ENCODE measurements at places on chromosomes 4 and X.

- no peak for DNase-seq
These were observed 228.9 kb upstream of the ARHGAP24 start for GRCh38 chr4:85246055-85246454.

GRCh38 chr4:13546142-13546940 lies 2.0 kb upstream of the NKX3-2 start:
- DNase-seq = no peak

GRCh38 chr4:78627046-78627965 lies 75.7 kb downstream of the ANXA3 start:
- no peak for DNase-seq

GRCh38 chr4:36502350-36502749 lies 220.9 kb downstream of the DTHD1 start:
- no peak for DNase-seq

DNA sequence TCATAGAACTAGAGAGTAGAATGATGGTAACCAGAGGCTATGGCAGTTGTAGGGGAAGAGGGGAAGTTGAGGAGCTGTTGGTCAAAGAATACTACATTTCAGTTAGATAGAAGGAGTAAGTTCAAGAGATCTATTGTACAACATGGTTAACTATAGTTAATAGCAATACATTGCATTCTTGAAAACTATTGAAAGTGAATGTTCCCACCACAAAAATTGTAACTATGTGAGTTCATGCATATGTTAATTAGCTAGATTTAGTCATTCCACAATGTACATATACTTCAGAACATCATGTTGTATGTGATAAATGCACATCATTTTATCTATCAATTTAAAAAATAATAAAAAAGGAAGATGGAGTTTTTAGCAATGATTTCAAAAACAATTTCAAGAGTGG lies 125.3 kb upstream of the IL15 start:
- DNase-seq = no peak

DNA sequence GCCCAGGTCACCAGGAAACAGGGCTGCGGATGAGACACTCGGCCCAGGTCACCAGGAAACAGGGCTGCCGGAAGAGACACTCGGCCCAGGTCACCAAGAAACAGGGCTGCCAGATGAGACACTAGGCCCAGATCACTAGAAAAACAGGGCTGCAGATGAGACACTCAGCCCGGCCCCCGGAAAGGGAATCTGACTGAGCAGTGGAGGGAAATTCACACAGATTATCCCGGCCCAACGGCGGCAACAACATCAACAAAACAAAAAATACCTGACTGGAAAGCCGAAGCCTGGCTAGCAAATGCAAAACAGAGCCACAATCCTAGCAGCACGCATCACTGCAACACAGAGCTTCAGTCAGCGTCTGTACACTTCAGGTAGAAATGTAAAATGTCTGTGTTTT lies 20.7 kb downstream of the AFAP1 start:
- no peak for DNase-seq

- DNase-seq = no peak
These were observed 403 bp downstream of the SGCB start for GRCh38 chr4:52037689-52038102.

DNA sequence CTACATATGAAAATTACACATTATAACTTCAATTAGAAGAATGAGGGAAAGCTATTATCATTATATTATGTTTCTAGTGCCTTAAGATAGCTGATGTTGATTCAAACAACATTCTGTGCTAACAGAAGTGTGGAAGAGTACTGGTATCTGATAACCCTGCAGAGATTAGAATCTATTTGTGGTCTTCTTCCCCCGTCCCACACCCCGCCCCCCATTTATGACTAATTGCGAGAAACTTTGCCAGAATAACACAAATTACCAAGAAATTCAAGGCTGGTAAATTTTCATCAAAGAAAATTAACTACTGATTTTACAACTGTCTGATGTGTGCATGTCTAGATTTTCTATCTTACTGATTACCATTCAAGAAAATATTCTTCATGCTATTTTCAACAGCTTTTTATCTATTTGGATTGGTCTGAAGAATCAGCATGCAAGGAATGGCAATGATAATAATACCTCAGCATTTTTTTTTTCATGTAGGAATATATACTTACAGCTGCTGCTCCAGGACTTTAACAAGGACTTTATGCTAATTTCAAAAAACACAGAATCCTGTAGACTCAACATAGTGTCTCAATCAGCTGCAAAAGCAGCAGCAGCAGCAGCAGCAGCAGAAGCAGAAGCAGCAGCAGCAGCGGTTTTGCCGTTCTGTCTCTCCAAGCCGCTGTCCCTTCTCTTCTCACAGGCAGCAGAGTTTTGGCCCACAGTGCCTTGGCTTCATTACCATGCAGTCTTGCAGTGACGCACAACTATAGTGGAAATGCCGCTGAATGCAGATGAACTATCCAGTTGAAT lies 126.7 kb downstream of the FRYL start:
- DNase-seq = no peak

GRCh38 chr4:3615386-3616286 lies 83.4 kb upstream of the LRPAP1 start:
- DNase-seq = no peak

DNA sequence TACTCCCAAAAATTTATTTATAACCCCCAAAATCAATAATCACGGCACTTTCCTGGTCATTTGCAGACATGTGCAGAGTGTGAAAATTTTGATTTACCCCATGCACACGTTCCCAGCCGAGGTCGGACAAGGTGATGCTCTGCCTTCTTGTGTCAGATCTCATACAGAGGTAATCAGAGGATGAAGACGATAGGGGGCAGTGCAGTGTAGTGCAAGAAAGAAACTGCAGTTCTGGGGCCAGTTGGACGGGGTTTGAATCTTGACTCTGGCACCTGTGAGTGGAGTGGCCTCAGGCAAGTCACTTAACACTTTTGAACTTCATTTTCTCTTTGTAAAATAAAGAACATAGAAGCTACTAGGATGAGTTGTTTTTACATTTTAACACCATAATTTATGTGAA lies 88.4 kb downstream of the FRMPD3 start:
- DNase-seq = no peak

DNA sequence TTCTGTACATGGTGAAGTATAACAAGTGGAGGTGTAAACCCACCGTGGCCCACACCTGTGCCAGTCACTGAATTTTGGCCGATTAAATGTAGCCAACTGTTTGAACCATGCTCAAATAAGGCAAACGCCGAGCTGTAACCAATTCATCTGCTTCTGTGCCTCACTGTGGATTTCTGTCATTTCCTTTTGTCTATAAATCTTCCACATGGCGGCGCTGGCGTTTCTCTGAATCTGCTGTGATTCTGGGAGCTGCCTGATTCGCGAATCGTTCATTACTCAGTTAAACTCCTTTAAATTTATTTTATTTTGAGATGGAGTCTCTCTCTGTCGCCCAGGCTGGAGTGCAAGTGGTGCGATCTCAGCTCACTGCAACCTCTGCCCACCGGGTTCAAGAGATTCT lies 19.2 kb downstream of the SUPT20HL2 start:
- no peak for DNase-seq

- DNase-seq = no peak
These were observed 1317.4 kb upstream of the TENM3 start for GRCh38 chr4:180925805-180926204.

GRCh38 chrX:9867226-9867625 lies 81.0 kb downstream of the SHROOM2 start:
- no peak for DNase-seq

GRCh38 chr4:6747294-6748051 lies 31.5 kb downstream of the BLOC1S4 start:
- no peak for DNase-seq

DNA sequence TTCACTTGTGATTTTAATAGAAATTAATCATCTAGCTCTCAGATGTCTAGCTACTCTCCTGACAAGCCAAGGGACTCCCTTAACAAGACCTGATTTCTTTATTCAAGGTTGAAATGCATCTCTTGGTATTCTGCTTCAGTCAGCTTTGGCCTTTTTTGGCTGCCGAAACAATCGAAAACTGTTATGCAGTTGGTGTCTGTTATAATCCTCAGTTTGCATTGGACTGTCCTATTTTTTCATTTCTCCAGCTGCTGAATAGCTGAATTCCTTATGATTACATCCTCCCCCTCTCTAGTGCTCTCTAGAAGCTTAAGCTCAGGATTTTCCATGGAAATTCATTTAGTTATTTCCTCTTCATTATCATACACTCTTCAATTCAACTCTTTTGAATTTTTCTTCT lies 177.2 kb downstream of the TRIML1 start:
- DNase-seq = no peak

DNA sequence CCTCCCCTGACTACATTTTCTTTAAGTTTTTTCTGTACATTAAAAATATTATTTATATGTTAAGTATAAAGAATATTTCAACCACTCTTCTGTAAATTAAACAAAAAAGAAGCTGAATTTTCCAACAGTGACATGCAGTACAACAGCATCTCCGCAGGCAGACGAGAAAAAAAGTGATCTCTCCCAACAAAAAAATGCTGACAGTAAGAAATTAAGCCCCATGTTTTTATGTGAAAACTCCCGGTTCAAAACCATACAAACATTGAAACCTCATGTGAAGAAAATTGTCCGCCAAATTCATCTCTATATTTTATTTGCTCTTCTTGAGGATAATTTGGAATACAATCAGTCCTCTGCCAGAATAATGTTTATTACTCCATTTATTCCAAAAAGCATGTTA lies 20.1 kb upstream of the CD99 start:
- DNase-seq = no peak

- DNase-seq = no peak
These were observed 34.4 kb upstream of the BLTP1 start for GRCh38 chr4:122117743-122118142.

DNA sequence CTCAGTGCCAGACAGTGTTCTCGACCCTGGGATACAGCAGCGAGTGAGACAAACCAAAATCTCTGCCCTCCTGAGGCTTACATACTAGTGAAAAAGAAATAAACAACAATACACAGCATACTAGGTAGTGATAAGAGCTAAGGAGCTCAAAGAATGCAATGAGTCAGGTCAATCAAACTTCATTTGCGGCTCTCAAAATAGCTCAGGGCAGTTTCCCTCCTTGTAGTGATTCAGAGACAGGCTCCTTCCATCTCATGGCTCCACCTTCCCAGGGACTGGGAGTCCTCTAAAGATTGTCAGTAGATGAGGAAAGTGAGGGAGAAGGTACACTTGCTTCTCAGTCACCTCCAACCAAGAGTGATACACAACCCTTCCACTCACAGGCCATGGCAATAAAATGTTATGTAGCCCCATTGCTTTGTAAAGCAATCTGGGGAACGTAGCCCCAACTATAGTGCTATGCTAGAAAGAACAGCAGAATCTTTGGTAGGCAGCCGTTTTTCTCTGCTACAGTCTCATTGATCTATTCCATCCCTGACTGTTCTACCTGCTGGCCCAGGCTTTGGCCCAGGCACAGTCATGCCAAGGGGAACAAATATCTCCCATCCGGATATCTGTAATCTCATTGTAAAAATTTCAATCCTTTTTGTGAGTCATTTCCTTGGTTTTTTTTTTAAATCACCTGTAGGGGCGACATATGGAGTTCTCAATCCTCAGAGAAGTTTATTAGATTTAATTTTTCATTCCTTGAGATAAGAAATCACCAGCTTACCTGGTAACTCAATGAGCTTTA lies 183.1 kb upstream of the S100G start:
- no peak for DNase-seq

GRCh38 chr4:73776321-73776729 lies 36.0 kb downstream of the CXCL8 start:
- DNase-seq = no peak

- DNase-seq = no peak
These were observed 17.7 kb downstream of the ACSL1 start for GRCh38 chr4:184807797-184808712.

DNA sequence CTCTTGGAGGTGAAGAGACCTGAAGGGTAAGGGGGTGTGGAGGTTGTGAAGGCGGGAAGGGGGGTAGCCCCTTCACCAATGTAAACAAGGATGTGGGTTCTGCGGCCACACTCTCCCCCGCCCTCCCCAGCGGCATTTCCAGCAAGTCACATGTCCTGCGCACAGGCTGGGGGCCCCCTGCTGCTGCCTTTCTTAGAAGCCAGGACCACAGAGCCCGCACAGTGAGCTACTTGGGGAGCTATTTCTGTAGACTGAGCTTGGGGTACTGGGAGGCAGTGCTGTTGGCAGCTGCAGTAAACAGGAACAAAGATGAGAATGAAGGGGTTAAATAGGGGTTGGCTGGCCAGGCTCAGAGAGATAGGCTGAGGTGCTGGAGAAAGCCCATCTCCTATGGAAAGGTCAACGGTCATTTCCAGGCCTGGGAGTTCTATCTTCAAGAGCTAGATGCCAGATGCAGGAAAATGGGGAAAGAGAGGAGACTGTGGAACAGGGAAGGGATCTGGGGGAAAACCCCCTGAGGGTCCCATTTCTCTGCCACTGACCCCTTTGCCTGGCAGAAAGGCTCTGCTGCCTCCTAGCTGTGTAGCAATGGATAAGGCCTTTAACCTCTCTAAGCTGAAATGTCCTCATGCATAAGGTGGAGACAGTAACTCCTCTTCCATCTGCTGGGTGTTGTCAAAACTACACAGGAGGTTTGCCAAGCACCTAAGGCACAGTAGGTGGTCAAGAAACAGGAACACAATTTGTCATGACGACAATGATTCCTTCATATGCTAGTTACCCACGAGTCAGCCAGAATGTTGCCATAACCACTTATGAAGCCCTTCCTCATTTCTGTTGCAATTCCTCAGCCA lies 18.5 kb upstream of the PIM2 start:
- peak; percentile 71 for DNase-seq

- no peak for DNase-seq
These were observed 1.8 kb downstream of the PCSK1N start for GRCh38 chrX:48833542-48834138.

DNA sequence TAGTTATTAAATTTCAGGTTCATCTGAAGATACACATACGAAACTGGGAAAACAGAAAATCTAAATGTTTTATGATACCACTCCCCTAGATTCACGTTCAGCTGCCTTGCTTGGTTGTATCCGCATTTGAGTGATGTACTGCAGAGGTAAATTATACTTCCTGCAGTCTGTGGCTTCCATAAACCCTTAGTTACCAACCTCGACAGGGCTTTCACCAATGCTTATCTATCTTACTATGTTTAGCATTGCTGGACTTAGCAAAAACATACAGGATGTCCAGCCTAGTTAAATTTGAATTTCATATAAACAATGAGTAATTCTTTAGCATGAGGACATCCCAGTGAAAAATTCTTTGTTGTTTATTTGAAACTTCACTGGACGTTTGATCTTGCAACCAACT lies 108.8 kb downstream of the TMA16 start:
- no peak for DNase-seq

- no peak for DNase-seq
These were observed 132.0 kb upstream of the TET2 start for GRCh38 chr4:105014635-105015034.

DNA sequence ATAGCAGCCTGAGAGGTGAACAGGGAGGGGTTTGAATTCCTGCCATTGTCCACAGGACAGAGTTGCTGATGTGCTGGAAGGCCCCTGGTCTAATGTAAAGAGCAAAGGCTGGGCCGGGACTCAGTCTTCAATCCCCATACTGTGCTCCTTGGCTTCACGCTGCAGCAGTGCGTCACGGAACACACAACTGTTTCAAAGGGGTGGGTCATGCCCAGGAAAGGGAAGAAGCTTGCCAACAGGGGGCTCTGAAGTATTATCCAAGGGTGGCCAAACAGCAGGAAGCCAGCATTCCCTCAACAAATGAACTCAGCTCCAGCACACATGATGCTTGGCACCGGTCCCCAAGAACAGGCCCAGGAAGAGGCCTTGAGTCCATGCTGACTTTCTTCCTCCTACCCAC lies 122.5 kb downstream of the NFKB1 start:
- no peak for DNase-seq
